ENCODE measurements at places on chromosomes 7 and 10.

DNA sequence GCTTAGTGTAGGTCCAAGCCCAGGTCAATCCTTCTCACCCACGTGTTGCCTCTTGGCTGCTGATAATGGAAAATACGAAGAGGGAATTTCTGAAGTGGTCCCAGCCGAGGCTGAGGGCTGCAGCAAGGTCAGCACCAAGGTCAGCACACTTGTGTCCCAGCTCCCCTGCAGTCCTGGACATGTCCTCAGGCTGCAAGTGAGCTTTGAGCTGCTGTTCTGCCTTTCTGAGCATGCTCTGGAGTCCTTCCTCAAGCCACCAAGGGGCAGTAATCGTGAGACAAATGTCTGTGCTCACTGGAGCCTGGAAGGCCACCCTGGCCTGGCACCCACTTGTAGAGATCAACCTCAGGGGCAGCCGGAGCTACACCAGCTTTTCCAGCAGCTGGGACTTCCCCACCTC, 28.3 kb downstream of the DRGX start:
- DNase-seq, result no peak

DNA sequence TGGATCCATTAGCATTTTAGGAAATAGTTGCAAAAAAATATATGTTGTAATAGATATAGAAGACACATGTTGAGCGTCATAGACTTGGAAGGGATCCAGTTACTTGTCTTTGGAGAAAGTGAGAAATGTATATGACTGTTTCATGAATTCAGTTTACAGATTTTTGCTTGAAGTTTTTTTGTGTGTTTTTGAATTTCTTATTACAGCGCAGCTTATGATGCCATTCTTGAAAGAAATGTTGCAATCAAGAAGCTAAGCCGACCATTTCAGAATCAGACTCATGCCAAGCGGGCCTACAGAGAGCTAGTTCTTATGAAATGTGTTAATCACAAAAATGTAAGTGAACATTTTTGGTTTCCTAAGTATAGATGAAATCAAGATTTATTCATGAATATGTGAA, 98.2 kb downstream of the MAPK8 start:
- DNase-seq, result no peak

- DNase-seq, result no peak
Measured at GRCh38 chr7:20030915-20031362, 186.2 kb downstream of the MACC1 start.

GRCh38 chr7:131370523-131370968, 42.9 kb downstream of the MKLN1 start:
- no peak for DNase-seq

DNA sequence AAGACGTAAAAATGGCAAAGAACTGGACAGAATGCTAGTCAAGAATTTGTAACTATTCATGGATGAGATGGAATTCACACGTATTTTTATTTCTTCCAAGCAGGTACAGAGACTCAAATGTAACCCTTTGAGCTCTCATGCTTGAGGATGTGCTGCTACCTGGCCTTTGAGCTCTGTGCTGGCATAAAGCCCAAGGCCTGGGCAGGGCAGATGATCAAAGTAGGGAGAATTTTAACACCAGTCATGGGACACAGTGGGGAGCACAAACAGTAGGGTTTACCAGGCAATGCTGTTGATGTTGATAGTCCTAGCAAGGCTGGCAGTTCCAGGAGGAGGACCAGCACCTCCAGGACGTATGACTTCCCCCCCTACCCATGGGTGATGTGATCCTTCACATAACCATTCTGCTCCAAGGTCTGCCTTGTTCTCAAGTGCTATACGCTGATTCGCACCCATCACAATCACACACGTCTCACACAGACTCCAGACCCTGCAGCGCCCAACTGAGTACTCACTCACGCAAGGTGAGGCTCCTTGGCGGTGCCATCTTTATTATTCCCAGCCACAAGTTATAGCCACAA, 48.6 kb upstream of the DLG5 start:
- DNase-seq, result no peak

- no peak for DNase-seq
Measured at GRCh38 chr10:116907245-116907987, 58.1 kb downstream of the ENO4 start.

All from NCI-H748 treated with DMSO at 0.1 percent for 48 hours (cell line).